ENCODE measurements at places on chromosomes 2 and 18.

- H3K36me3 ChIP-seq: no peaks in the 10 kb centered on the region
- no peak overlapping the region for H3K27ac ChIP-seq
Measured at GRCh38 chr2:70188460-70188859, 2.4 kb downstream of the C2orf42 start.

GRCh38 chr18:44777457-44778192, 96.9 kb downstream of the SETBP1 start:
- H3K27ac ChIP-seq: peak overlapping the region; percentile 15
- no peak overlapping the region for H3K4me3 ChIP-seq
- DNase-seq: no peak
- H3K4me1 ChIP-seq: peaks cover 20% of the 10 kb centered on the region
- no peaks in the 10 kb centered on the region for H3K36me3 ChIP-seq

DNA sequence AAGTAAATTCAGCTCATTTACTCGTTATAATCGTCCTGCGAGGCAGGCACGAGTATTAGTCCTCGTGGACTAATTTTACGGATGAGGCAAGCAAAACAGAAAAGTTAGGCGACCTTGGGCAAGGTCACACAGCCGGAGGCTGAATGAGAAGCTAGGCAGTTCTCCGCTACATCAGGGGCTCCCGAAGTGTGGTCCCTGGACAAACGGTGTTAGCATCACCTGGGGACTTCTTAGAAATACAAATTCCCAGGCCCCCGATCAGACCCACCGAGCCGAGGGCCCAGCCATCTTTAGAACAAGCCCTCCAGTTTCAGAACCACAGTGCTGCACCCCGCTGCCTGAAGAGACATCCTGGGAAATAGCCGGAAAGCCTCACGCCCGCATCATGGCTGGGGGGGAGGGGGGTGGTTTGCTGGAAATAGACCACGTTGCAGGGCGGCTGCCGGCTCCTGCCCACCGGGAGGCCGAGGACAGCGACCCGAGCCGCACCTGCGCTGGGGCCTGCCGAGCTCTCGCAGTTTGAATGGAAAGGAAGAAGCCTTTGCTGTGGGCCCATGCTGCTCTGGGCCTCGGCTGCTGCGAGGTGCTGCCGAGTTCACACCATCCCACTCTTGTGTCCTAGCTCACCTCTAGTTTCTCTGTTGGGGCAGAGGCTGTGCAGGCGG, 72.2 kb downstream of the TFCP2L1 start:
- no peaks in the 10 kb centered on the region for H3K4me1 ChIP-seq
- no peaks in the 10 kb centered on the region for H3K36me3 ChIP-seq
- H3K4me3 ChIP-seq: no peak overlapping the region
- DNase-seq: no peak

DNA sequence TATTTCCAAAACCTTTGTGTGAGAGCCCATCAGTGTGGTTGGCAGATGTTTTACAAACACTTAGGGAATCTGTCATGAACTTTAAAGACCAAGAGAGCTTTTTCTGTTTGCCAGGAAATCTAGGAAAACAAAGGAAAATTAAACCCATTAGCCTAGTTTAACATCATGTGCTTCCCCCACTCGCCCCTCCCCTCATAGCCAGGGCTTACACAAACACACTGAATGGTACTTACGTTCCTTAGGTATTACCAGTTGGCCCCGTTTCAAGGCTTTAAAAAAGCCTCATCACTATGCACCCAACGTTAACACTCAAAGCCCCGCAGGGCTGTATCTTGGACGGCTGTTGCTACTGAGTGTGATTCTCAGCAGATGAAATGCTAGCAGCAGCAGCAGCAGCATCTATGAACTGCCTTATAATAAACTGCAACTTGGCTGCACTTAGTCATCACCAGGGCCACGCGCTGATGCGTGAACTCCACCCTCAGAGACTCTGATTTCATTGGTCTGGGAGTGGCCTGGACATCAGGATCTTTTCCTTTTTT, 20.1 kb upstream of the TTC39C start:
- H3K36me3 ChIP-seq: no peaks in the 10 kb centered on the region
- DNase-seq: no peak
- H3K4me1 ChIP-seq: peaks cover 19% of the 10 kb centered on the region
- H3K27me3 ChIP-seq: no peaks in the 10 kb centered on the region
- H3K27ac ChIP-seq: no peak overlapping the region
- no peak overlapping the region for H3K4me3 ChIP-seq

GRCh38 chr2:62184512-62185230, 11.2 kb upstream of the B3GNT2 start:
- peaks cover 6% of the 10 kb centered on the region for H3K4me1 ChIP-seq
- DNase-seq: no peak
- no peak overlapping the region for H3K27ac ChIP-seq
- no peak overlapping the region for H3K4me3 ChIP-seq
- no peaks in the 10 kb centered on the region for H3K36me3 ChIP-seq
- H3K27me3 ChIP-seq: no peaks in the 10 kb centered on the region

- H3K36me3 ChIP-seq: no peaks in the 10 kb centered on the region
- DNase-seq: no peak
- H3K4me3 ChIP-seq: no peak overlapping the region
- no peak overlapping the region for H3K27ac ChIP-seq
- H3K27me3 ChIP-seq: no peaks in the 10 kb centered on the region
Measured at GRCh38 chr18:10398571-10398970, 55.9 kb upstream of the APCDD1 start.

- H3K36me3 ChIP-seq: no peaks in the 10 kb centered on the region
- no peak for DNase-seq
- no peak overlapping the region for H3K4me3 ChIP-seq
- peak overlapping the region; percentile 20 for H3K27ac ChIP-seq
Measured at GRCh38 chr18:5582849-5583681, 39.3 kb upstream of the EPB41L3 start.

GRCh38 chr2:181300600-181301291, 156.4 kb upstream of the ITGA4 start:
- peaks cover 3% of the 10 kb centered on the region for H3K4me1 ChIP-seq
- no peak for DNase-seq
- no peaks in the 10 kb centered on the region for H3K36me3 ChIP-seq
- no peak overlapping the region for H3K4me3 ChIP-seq
- no peak overlapping the region for H3K27ac ChIP-seq

- no peak for DNase-seq
- no peaks in the 10 kb centered on the region for H3K4me1 ChIP-seq
Measured at GRCh38 chr2:176985871-176986270, 226.7 kb upstream of the HNRNPA3 start.

- no peak overlapping the region for H3K27ac ChIP-seq
- no peaks in the 10 kb centered on the region for H3K27me3 ChIP-seq
- DNase-seq: no peak
- H3K4me3 ChIP-seq: no peak overlapping the region
- H3K4me1 ChIP-seq: no peaks in the 10 kb centered on the region
Measured at GRCh38 chr2:117686699-117687098, 127.8 kb upstream of the DDX18 start.

DNA sequence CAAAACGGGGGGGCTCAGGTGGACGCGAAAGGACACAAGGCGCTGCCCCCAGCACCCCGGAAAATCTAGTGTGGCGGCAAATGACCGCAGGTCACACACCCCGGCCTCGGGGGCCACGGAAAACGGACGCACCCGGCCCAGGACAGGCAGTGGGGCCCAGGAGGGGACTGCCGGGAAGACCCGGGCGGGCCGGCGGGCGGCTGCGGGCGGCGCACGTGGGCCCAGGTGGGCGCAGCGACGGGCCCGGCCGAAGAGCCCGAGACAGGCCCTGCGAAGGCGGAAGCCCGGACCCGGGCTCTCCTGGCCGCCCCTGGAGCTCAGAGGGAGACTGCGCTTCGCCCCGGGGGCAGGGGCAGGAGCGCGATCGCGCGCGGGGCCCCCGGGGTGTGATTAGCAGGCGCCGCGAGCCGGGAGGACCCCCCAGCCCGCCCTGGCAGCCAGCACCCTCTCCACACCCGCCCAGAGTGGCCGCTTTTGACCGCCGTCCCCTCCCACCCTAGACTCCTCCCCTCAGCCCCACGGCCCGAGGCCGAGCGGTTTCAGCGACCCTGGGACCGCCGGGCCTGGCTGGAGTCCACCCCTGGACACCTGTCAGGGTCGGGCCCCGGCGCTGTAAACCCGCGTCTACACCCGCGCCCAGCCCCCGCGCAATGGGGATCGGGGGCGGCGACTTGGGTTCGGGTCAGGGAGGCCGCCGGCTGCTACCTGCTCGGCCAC, 773 bp downstream of the MBP start:
- peaks cover 33% of the 10 kb centered on the region for H3K4me1 ChIP-seq
- H3K36me3 ChIP-seq: no peaks in the 10 kb centered on the region
- peak; percentile 91 for DNase-seq
- peak overlapping the region; percentile 94 for H3K27ac ChIP-seq

DNA sequence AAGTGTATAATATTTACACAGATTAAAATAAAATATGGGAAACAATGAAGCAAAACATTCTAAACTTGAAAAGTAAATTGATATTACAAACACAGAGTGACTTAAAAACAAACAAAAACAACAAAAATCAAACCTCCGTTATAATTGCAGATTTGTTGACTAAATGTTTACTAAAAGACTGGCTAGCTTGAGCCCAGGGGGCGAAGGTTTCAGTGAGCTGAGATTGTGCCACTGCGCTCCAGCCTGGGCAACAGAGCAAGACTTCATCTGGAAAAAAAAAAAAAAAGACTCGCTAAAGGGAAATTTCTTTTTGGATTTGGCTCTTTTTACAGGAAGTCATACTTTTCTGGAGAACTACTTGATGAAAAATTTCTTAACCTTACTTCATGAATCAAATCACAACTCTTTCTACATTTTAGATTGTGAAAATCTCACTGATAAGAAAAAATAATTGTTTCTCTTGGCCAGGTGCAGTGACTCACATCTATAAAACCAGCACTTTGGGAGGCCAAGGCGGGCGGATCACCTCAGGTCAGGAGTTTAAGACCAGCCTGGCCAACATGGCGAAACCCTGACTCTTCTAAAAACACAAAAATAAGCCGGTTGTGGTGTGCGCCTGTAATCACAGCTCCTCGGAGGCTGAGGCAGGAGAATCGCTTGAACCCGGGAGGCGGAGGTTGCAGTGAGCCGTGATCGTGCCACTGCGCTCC, 9.7 kb downstream of the TFPI start:
- H3K36me3 ChIP-seq: peaks cover 21% of the 10 kb centered on the region
- DNase-seq: peak; percentile 72
- peak overlapping the region; percentile 72 for H3K27ac ChIP-seq
- no peaks in the 10 kb centered on the region for H3K27me3 ChIP-seq

DNA sequence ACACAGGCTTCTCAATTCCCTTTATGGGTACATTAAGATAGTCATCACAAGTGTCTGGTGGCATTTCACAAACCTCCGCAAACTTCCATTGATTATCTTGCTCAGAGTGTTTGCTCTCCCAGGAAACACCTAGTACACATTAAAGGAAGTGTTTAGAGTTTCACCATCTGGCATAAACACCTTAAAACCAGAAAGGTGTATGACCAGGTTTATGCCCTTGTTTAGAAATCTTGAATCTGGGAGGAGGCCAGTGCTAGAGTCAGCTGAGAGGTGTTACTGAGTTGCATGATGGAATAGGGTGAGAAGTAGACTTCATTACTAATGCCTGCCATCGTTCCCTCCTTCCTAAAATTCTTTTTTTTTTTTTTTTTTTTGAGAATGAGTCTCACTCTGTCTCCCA, 78.9 kb upstream of the FAM237A start:
- DNase-seq: no peak
- H3K36me3 ChIP-seq: no peaks in the 10 kb centered on the region
- H3K27ac ChIP-seq: no peak overlapping the region
- H3K27me3 ChIP-seq: no peaks in the 10 kb centered on the region
- no peak overlapping the region for H3K4me3 ChIP-seq

DNA sequence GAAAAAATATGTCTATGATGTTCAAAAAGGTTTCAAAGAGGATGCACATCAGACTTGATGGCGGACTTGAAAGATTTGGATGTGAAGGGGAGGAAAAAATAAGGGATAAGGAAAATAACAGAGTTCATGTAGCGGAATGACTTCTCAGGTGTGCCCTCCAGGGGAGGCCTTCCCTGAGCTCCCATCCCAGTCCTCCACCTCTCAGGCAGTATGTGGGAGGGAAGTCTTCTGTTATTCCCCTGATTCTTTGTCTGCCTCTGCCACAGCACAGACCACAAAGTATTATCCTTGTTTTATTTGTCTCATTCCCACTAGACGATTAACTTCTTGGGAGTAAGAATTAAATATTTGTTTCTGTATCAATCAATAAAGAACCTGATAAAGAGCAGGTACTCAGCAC, 17.7 kb downstream of the COL5A2 start:
- peaks cover 4% of the 10 kb centered on the region for H3K4me1 ChIP-seq
- H3K36me3 ChIP-seq: no peaks in the 10 kb centered on the region
- H3K27me3 ChIP-seq: no peaks in the 10 kb centered on the region
- H3K4me3 ChIP-seq: no peak overlapping the region
- DNase-seq: no peak

DNA sequence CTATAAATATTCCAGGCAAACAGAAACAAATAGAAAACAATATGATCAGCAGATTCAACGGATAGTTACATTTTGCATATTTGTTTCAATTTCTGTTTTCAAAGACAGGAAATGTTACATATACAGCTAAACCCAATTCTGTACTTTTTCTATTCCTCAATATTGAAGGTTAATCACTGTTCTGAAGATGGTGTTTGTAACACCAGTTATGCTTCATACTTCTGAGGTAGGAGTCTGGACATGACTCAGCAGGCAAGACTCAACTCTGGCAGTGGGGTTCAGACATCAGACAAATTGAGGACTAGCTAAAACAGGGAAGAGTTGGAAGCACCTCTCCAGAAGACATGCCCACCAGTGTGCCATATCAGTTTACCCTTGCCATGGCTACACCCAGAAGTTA, 16.6 kb downstream of the SERPINB13 start:
- no peak for DNase-seq
- no peak overlapping the region for H3K27ac ChIP-seq
- no peaks in the 10 kb centered on the region for H3K36me3 ChIP-seq
- no peak overlapping the region for H3K4me3 ChIP-seq

GRCh38 chr18:68769461-68769860, 28.4 kb upstream of the CCDC102B start:
- no peaks in the 10 kb centered on the region for H3K27me3 ChIP-seq
- no peaks in the 10 kb centered on the region for H3K36me3 ChIP-seq
- H3K4me1 ChIP-seq: no peaks in the 10 kb centered on the region
- H3K4me3 ChIP-seq: no peak overlapping the region
- no peak for DNase-seq

- H3K27me3 ChIP-seq: no peaks in the 10 kb centered on the region
- H3K4me3 ChIP-seq: no peak overlapping the region
- H3K36me3 ChIP-seq: no peaks in the 10 kb centered on the region
- no peak for DNase-seq
- no peak overlapping the region for H3K27ac ChIP-seq
Measured at GRCh38 chr2:169659320-169659719, 34.9 kb downstream of the CFAP210 start.

GRCh38 chr2:7368211-7368610, 451.0 kb downstream of the RNF144A start:
- H3K27ac ChIP-seq: no peak overlapping the region
- no peaks in the 10 kb centered on the region for H3K27me3 ChIP-seq
- no peak for DNase-seq
- no peak overlapping the region for H3K4me3 ChIP-seq

- no peak for DNase-seq
- H3K36me3 ChIP-seq: no peaks in the 10 kb centered on the region
- no peak overlapping the region for H3K4me3 ChIP-seq
- H3K4me1 ChIP-seq: peaks cover 29% of the 10 kb centered on the region
- H3K27ac ChIP-seq: no peak overlapping the region
Measured at GRCh38 chr2:69615969-69616368, 27.6 kb downstream of the AAK1 start.
